CD8-positive, alpha-beta T cell (primary cell): ENCODE measurements at places on chromosomes 1 and 21.

GRCh38 chr1:41367288-41367642 lies 6.0 kb downstream of the FOXO6 start:
- DNase-seq, result no peak

DNA sequence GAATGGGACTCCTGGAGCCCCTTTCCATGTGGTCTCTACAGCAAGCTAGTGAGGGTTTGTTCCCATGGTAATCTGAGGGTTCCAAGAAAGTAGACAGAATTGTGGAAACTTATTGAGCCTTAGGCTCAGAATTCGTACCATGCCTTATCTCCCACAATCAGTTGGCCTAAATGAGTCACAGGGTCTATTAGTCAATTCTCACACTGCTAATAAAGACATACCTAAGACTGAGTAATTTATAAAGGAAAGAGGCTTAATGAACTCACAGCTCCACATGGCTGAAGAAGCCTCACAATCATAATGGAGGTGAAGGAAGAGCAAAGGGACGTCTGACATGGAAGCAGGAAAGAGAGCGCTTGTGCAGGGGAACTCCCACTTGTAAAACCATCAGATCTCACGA lies 106.6 kb upstream of the CXADR start:
- no peak for DNase-seq

DNA sequence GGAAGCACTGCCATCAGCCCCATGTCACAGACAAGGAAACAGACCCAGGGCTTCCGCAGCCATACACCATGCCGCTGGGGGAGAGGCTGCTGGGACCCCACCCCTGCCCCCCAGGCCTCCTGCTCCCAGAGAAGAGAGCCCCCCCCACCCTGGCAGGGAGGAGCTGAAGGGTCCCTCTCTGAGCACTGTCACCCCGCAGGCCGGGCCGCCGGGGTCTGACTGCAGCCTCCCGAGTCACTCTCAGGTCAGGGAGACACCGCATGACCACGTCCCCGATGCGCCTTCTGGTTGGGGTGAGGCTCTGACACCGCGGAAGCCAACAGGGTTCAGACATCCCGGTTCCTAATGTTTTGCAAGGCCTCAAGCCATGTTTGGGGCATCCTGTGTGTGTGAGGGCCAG lies 102.3 kb downstream of the SIK1 start:
- DNase-seq, result no peak

- no peak for DNase-seq
Observed at GRCh38 chr1:180233191-180234011, 3.3 kb downstream of the LHX4 start.

DNA sequence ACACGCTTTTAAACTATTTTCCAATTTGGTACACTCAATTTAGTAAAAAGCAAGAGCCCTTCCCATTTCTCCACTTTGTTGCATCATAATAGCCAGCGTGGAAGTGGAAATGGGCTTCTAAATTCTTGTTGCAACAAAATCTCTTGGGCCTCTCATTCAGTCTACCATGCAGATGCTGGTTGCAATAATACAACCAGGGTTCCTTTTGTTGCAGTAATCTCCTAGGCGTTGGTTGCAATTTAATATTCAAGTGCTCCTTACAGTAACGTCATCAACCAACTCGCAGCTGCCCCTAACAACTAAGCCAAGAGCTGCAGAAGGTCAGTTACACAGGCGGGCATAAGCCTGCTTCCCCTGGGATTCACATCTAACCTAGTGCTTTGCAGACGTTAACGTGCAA lies 2.7 kb upstream of the HDGF start:
- DNase-seq, result no peak

DNA sequence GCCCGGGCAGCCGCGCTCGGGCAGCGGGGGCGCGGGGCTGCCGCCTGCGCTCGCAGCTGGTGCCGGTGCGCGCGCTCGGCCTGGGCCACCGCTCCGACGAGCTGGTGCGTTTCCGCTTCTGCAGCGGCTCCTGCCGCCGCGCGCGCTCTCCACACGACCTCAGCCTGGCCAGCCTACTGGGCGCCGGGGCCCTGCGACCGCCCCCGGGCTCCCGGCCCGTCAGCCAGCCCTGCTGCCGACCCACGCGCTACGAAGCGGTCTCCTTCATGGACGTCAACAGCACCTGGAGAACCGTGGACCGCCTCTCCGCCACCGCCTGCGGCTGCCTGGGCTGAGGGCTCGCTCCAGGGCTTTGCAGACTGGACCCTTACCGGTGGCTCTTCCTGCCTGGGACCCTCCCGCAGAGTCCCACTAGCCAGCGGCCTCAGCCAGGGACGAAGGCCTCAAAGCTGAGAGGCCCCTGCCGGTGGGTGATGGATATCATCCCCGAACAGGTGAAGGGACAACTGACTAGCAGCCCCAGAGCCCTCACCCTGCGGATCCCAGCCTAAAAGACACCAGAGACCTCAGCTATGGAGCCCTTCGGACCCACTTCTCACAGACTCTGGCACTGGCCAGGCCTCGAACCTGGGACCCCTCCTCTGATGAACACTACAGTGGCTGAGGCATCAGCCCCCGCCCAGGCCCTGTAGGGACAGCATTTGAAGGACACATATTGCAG lies 3.0 kb downstream of the ARTN start:
- DNase-seq, result no peak
